NCI-H748 treated with DMSO at 0.1 percent for 48 hours (cell line): ENCODE measurements at places on chromosomes 1 and 21.

DNA sequence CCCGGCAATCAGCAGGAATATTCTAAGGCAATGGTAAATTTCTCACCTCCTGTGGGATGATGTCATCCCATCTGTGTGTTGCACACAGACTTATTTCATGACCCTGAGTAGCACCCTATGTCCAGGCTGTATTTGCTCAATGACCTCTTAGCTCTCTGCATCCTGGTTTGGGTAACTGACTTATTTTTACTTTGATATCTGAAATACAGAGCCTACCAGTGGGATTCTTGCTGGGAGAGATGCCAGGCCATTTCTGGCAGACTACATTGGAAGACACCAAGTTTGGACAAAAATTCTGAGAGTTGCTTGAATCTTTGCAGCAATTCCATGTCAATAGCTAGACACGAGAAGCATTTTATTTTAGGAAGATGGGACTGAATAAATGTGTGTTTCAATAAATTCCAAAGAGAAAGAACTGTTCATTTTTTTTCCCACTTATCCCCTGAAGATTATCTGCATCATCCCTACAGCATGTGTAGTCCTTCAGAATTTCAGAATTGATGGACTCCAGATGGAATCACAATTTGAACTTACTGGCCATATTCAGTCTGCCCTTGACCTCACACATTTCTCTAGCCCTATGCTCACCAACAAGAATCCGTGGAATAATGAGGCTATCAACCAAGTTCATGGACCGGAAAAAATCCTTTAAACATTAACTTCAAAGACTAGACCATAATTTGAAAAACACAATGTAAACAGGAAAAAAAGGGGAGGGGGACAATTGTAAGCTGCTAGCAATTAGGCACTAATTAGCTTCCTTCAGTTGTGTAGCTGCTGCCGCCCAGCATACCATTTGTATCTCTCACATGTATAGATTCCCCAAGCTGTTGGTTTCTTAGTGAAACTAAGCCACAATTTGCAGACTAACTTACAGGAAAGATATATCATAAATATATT lies 226.5 kb downstream of the HMCN1 start:
- DNase-seq = no peak

GRCh38 chr1:47592296-47593012 lies 154.6 kb downstream of the FOXD2 start:
- DNase-seq = no peak

DNA sequence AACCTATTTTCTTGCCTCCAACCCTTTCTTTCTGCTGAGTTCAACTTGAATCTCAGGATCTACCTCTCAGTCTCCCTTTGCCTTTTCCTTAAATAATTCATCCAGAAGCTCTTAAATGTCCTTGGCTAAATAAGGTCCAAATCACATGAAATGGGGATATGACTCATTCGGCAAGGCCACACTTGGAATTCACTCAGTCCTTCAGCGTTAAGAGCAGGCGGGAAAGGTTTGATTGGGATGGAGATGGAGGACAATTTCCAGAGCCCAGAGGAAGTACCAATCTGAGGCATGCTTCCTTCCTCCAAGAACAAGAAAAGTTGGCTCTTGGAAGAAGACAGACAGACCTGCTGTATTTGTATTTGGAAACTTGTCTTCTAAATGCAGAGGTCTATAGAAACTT lies 128.5 kb downstream of the PROX1 start:
- no peak for DNase-seq

DNA sequence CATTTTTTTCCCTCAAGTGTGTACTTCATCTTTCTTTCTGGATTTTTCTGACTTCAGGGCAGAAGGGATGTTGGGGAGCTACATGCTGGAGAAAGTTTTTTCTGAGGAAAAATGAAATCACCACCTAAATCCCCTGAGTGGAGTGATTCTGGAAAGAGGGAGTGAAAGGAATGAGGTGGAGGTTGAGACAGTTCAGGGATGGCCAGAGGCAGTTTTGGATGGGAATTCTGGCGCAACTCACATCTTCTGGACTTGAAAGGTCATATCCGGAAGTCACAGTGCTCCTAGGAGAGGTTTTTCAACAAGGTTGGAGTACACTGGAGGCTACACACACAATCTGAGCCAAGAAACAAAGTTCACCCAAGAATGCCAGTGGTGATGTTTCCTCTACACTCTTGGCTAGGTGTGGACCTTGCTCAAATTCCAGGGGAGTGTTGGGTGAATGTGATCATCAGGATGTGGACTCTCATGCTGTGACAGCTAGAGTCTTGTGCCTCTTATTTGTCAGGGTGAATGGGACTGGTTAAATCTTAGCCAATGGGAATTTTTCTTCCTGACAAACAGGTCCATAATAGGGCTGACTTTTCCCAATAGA lies 161.5 kb downstream of the HLX start:
- no peak for DNase-seq

- no peak for DNase-seq
Measured at GRCh38 chr1:89391686-89392085, 27.8 kb downstream of the GBP6 start.

- no peak for DNase-seq
Measured at GRCh38 chr1:172973424-172973823, 77.3 kb downstream of the TNFSF18 start.

DNA sequence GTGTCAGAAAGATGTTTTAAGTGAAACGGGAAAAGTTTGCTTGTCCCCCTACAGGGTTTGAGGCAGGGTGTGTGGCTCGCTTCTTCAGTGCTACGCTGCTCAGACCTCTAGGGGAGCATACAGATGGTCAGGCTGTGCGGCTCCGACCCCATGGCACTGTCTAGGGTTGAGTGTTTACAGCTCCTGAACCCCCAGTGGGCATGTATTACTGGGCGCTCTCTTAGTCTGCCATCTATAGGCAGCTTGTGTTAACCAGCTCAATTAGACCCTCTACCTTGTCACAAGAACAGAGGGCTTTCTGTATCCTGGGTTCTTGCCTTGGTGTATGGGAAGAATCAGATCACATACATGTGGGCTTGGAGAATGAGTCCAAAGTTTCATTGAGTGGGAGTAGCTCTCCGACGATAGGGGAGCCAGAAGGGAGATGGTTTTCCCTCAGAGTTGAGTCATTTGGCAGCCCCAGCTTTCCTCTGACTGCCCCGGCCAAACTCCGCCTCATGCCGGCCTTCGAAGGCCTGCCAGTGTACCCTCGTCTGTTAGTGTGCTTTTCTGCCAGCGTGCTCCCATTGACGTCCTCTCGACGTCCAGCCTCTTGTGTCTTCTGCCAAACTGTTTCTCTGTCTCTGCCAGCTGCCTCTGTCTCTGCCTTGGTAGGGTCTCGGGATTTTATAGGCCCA lies 38.6 kb upstream of the ADGRL4 start:
- DNase-seq = no peak

- DNase-seq = no peak
Measured at GRCh38 chr1:185238447-185238846, 78.6 kb downstream of the IVNS1ABP start.

GRCh38 chr1:44684525-44684924 lies 10.0 kb downstream of the ARMH1 start:
- no peak for DNase-seq

DNA sequence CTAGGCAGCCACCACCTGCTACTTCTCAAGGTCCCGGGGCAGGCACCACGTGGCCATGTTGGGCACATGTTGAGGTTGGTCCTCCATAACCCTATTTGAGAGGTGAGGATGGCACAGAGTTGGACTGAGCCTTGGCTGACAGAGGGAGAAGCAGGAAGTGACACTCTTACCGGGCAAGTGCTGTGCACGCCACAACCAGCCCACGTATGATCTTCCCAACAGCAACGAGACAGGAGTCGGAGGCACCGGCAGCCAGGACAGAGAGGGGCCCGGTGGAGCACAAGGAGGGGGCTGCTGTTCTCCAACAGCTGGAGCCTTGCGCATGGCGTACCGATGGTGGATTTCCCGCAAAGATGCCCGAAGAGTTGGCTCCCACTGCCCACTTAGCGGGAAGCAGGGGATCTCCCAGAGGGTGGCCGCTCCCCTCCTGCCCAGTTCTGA lies 3.4 kb downstream of the CLEC20A start:
- no peak for DNase-seq

DNA sequence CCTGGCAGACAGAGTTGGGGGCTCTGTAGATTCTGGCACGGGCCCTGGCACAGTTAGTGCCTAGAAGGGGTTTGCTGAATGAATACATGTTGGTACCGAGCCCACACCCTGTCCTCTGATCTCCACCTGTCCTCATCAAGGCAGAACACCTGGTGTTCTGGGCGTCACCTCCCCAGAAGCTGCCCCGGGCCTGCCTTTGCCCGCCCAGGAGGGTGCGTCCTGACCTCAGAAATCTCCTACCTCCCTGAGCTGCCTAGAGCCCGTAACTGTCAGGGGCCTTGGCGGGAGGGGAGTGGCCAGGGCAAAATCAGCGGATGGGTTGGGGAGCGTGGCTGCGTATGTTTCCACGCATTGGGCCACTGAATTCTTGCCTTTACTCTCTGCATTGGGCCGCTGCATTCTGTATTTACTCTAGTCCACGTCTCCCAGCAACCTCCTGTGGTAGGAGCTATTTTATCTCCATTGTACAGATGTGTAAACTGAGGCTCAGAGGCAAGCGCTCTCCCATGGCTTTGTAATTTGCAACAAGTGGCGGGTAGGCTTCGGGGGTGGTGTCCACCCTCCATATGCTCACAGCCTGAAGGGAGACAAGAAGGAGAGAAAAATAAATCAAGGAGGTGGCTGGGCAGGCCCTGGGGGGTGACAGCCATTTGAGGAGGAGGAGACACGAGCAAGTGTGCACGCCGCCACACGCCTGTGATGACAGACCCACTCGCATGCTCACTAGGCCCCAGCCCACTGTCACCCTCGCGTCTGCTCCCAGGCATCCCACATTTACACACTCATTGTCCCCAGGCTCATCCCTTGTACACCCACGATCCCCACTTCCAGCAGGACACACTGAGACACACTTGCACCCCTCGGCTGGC lies 95.7 kb upstream of the WNT4 start:
- no peak for DNase-seq

- DNase-seq = no peak
Measured at GRCh38 chr1:55712148-55712547, 497.0 kb upstream of the USP24 start.

- no peak for DNase-seq
Measured at GRCh38 chr21:45299026-45299863, 11.6 kb upstream of the POFUT2 start.

DNA sequence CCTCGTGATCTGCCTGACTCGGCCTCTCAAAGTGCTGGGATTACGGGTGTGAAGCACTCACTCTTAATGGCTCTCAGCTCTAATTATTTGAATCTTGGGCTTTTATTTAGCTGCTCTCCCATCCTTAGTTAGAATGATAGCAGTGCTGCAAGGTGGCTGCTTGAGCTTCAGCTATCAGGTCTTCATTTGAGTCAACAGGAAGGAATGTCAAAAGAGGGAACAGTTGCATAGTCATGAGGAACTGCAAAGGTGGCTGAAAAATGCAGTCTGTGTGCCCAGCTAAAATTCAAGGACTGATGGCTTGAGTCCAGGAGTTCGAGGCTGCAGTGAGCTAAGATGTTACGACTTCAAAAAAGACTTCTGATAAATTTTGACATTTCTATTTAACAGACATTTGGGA lies 55.6 kb downstream of the UCK2 start:
- no peak for DNase-seq

DNA sequence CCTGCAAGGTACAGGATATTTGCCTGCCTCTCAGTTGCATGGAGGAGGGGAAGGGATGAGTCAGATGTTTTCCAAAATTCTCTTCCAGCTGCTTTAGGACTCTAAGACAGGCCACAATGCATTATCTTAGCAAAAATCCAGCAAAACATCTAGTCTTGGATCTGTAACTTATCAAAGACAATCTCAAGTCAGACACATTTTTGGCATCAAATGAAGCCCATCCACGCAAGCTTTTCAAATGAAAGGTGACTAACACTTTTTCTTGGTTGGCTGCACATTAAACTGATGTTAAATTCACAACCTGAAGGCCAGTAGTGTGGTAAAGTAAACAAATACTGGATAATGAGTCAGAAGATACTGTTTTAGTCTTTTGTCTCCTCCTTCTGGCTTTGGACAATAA lies 21.3 kb downstream of the FAM78B start:
- no peak for DNase-seq

- no peak for DNase-seq
Measured at GRCh38 chr1:27163093-27163492, 8.2 kb upstream of the SLC9A1 start.

DNA sequence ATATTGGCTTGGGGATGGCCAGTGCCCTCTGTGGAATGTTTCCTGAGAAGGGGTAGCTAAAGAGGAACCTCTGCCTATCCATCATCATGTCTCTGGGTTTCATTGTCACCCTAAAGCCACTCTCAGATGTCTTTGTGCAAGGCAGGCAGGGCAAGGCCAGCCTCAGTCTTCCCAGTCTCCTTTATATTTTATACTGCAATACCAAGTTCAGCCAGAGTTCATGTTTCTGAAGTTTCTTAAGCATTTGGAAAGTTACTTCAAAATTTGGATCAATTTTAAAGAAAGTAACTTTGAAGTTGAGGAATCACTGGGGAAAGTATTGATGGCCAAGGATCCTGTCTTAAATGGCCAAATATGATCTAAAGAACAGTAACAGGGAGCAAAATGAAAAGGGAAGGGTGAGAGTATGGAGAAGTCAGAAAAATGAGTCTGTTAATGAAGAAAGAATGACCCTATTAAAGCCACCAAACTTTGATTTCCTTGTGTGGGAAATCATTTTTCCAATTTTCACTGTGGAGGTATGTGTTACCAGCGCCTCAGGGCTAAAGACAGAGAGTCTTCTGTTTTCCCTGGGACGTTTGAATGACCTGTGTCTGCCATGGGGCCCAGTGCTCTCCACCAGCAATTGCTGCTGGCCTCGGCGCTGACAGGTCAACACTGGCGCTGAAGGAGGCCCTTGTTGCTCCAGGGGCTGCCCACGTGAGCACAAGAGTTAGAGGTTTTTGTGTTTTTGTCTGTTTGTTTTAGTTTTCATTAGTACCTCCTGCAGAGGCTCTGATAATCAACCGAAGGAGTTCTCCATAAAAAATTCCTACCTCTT lies 93.9 kb downstream of the ATP5PO start:
- no peak for DNase-seq

DNA sequence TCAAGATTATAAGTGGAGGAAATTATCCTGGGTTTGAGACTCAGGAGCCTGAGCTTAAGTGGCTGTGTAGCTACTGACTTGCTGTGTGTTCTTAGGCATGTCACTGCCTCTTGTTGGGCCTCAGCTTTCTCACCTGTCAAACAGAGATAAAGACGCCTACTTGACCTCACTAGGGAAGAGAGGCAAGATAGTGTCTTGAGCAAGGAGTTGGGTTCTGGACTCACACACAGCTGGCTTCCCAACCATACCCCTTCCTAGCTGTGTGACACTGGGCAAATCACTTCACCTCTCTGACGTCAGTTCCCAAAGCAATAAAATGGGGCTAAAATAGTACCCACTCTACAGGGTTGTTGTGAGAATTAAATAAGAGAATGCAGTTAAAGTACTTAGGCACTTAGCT lies 11.6 kb upstream of the EPB41 start:
- no peak for DNase-seq

DNA sequence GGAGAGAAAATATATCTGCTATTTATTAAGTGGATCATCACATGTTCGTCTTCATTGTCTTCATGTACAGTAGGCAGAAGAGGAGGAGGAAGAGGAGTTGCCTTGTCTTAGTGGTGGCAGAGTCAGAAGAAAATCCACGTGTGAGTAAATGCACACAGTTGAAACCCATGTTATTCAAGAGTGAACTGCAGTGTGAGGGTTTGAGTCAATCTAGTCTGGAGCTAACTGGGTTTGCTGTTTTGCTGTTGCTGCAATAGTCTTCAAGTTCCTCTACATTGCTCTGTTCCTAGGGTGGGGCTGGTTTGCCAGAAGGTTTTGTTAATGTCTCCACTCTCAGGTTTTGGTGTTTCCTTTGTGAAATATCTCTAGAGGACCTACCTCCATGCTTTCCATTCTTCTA lies 3.1 kb upstream of the CD1A start:
- DNase-seq = no peak
